Osteoblast (primary cell): ENCODE measurements at places on chromosomes 3 and 15. TPM values are rescaled to one million over a fixed set of nuclear protein-coding genes. Genes with fewer than 3 reads are reported as not detected.
A peak's percentile ranks its signal among the peaks of the same experiment; 100 is the strongest.

- DNase-seq, result no peak
Measured at GRCh38 chr15:29089731-29090616, 179.6 kb downstream of the NSMCE3 start.

DNA sequence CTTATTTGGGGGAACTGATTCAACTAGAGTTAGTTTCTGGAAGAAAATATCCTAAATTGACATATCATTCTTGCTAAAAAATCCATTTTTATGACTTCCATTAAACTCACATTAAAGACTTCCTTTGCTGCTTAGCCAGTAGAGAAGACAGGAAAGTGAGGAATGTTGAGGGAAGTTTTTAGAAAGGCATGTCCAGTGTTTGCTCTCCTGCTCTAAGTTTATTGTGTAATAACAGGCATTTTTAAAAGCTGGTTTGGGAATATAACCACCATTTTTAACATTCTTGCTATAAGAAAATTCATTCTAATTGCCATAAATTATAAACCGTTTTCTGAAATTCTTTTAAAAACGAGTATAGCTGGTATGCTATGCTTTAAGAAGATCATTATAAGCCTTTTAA is 428.0 kb downstream of the RAP2B start:
- no peak for DNase-seq

DNA sequence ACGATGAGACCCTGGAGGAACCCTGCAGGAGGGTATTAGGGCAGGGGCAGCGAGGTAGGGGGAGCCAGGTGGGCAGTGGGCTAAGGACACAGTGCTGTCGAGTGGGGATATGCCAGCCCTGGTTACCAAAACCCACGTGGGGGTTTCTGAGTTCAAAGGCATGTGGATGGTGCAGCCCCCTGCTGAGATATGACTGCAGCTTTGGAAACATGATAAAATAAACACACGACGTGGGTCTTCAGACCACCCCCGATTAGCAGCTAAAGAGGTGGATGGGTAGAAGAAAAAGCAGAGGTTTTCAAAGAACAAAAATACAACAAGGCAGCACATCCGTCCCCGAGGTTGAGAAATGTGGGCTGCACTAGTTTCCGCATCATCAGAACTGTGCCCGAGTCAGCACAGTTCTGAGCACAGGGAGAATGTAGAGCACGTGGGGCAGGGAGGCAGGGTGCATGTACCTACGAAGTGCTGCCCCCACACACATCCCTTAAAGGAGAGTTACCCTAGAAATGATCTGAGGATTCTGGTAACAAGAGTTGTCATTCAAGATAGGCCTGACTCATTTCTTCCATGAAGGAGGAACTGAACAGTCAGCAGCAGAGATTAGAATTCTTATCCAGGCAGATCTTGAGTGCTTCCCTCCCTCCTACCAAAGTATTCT is 121.3 kb downstream of the RPLP1 start:
- no peak for DNase-seq

- DNase-seq, result no peak
Measured at GRCh38 chr15:31088672-31089367, 12.7 kb downstream of the TRPM1 start.

DNA sequence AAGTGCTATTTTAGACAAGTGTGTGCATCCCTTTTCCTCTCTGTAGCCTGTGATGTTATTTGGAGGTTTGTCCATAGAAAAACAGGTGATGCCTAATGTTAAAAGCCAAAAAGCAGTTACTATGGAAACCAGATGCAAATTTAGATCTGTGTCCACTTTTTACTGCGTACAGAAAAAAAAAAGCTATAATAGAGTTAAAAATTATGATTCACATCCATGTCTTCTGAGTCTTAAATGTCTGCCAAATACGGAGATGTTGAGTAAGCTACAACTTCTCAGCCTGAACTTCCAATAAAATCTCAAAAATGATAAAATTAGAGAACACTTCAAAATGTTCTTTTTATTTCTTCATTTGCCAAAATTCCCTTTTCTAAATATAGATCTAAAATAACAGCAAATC is 74.2 kb upstream of the GAP43 start:
- no peak for DNase-seq

DNA sequence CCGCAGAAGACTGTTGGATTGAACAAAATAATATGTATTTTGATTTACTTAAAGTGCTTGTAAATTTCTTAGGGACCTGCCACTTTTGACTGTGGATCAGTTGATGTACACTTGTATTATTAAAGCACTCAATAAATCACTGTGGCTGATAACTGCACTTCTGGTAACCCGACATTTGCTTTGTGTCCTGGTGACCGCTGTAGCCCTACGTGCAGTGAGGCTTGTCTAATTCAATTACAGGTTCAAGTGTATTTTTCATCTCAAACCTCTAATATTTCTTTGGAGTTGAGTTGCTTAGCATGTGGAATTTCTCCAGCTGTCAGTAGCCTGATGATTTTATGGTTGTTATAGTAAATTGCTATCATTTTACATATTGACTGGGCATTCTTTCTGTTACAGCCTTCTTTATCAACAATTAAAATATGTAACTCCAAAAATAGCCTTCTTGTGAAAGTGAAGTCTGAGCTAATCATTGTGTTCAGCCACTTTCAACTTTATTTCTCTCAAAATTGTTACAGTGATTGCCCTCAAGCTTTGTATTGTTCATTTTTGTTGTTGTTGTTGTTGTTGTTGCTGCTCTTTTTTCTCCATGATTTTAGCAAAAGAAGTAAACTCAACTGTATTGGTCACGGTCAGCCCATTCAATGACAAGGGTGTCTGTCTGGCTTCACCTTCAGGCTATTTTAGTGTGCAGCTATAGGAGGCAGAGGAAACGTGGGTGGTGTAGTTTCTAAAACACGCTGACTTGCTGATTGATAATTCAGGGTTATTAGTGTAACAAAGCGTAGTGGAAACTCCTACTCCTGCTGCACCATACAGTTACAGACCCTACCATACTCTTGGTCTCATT is 215.1 kb upstream of the UBE2E1 start:
- DNase-seq, result no peak

DNA sequence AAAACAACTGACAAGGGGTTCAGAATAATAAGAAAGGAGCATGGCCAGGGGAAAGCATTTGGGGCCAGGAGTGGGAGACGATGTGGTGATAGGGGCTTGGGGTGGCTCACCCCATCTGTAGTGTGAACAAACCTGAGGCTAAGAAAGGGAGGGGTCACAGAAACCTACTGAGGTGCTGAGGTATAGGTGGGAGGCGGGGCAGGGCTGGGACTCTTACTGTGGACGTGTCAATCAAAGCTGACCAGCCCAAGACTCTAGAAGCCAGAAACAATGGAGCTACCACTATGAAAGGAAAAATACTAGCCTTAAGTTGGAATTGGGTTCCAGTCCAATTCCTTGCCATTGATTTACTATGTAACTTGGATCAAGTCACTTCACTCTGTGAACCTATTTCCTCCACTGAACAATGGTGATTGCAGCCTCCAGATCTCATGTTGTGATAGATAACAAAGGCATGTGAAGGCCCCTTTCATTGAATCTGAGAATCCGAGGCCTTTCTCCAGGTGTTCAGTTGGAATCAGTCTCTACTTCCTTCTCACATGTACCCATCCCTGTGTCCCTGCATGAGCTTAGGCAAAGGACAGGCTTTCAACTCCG is 260.9 kb upstream of the HES1 start:
- no peak for DNase-seq

DNA sequence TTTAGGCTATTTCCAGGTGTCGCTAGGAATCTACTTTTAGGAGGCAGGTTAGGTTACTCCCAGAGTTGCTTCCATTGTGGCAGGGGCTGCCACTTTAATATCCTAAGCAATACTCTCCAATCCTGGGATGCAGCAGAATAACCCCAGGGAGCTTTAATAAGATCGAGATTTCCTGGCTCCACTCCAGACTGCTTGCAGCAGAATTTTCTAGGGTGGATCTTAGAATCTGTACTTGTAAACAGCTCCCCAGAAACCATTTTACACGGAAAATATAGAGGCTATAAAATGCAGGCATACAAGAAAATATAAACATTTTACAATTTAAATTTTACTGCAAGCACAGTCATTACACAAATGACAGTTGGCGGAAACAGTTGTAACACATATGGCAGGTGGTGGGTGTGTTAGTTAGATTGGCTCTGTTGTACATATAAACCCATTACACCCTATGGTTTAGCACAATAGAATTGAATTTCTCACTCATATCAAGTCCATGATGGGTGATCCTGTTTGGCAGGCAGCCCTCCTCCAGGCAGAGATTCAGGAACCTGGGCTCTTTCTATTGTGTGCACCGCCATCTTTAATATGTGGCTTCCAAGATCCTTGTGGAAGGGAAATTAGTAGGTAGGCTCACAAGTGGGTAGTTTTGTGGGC is 35.0 kb upstream of the TNFAIP8L3 start:
- DNase-seq, result no peak

GRCh38 chr3:4987538-4988296 is 8.5 kb downstream of the BHLHE40 start:
- DNase-seq, result no peak

GRCh38 chr15:67839499-67839928 is 331 bp downstream of the RNU6-1 start:
- peak; percentile 85 for DNase-seq

DNA sequence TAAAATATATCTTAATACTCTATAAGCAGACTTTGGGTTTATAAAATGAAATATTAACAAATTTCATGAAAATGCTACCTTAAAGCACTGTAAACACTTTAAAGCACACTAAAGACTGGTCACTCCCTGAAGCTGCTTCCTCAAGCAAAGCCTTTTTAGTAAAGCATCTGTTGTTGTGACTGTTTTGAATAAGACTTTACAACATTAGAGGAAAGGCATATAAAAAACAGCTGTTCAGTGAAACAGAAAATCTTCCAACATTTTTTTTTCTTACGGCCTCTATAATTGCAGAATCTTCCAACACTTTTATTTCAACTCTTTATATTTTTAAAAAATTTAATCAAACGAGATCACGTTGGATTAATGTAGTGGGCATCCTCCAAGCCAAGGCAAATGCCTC is 48.1 kb downstream of the GRK7 start:
- no peak for DNase-seq

DNA sequence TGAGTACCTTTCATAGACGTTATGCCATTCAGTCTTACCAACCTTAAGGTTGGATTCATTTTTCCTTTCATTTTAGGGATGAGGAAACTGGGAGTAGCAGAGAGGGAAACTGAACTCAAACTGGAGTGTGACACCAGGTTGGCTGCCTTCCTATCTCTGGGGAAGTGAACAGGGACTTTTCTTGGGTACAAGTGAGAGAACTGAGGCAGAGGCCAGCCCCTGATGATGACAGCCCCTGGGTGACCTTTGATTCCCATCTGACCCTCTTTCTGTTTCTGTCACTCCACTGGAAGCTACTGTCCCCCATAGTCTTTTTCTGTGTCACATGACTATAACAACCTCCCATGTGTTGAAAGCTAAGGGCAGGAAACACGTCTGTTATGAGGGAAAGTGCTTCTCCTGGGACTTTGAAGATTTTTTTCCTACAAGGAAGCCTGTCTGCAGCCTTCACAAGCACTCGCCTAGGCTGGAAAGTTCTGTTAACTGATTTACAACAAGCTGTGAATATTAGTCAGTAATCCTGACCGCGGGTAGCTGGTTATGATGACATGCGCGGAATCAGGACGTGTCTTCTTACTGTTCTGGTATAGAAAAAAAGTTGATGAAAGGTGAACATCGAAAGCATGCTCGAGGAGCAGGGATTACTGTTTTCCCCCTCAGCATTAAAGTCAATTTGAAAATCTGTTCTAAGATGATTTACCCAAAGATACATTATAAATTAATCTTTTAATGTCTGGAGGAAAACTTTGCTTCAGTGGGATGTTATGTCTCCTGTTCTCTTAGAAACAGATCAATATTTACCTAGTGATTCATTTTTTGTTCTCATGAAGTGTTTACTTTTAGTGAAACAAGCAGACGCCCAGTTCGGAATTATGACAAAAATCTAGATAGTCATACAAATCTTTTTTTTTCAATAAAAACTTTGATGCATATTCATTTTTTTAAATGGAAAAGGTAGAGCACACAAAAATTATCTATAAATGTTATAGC is 31.5 kb downstream of the ABHD2 start:
- DNase-seq, result peak; percentile 85

DNA sequence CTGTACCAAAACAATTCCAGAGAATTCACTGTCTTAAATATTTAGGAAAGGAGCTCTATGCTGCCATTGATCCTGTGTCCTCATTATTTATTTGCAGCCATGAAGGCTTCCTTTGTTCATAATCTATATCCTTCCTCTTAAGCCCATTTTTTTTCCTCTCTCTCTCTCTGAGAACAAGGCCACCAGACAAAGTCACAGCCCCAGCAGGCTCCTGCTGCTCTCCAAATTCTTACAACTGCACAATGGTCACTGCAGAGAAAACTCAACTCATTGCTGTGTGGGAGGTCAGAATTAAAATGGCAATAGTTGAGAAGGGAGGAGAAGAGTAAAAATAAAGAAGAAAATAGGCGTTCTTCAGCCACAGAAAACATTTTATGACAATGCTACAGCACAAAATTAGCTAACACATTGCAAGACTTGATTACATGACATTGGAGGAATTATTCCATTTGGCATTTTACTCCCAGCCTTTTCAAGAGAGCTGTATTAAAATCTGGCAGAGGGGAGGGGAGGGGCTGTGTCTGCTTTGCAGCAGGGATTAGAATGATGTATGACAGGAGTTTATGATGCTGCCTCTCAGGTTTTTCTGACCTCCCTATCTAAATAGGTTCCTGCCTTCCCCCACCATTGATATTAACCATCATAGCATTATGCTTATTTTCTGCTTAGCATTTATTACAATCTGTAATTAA is 399.7 kb upstream of the THBS1 start:
- DNase-seq, result no peak

DNA sequence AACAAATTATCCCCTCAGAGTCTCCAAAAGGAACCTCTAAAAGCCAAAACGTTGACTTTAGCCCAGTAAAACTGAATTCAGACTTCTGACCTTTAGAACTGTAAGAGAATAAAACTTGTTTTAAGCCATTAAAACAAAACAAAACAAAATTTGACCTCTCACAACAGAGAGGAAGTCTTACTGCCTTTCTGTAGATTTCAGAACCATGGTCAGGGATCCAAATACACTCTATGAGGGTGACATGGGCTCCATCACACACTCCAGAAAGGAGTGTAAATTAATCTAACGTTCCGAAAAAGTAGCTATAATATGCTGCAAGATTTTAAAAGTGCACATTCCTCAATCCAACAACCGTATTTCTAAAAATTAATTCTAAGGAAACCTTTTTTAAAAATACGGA is 19.2 kb upstream of the RPL14 start:
- no peak for DNase-seq

Gene RPS27L
- total RNA-seq, result 263 and 281 TPM in 2 replicates

Gene GOLGA8J
- 0.29 TPM in 1 of 2 replicates, not detected in the other for total RNA-seq

Gene PLCH1
- total RNA-seq, result under 0.01 and 0.36 TPM in 2 replicates

Gene TP63
- 1.8 and 2.4 TPM in 2 replicates for total RNA-seq

Gene WDR73
- 34.5 and 35.1 TPM in 2 replicates for total RNA-seq

Gene UROC1
- total RNA-seq, result not detected in 2 replicates

Gene IL17RE
- total RNA-seq, result 0.29 and 0.72 TPM in 2 replicates

Gene TM4SF4
- under 0.01 TPM in 1 of 2 replicates, not detected in the other for total RNA-seq

Gene CPNE9
- not detected in 2 replicates for total RNA-seq
